ENCODE measurements at places on chromosomes 6 and 20.
A peak's percentile ranks its signal among the peaks of the same experiment; 100 is the strongest.

GRCh38 chr6:99512033-99512432 lies 3.2 kb downstream of the USP45 start:
- DNase-seq, result no peak

DNA sequence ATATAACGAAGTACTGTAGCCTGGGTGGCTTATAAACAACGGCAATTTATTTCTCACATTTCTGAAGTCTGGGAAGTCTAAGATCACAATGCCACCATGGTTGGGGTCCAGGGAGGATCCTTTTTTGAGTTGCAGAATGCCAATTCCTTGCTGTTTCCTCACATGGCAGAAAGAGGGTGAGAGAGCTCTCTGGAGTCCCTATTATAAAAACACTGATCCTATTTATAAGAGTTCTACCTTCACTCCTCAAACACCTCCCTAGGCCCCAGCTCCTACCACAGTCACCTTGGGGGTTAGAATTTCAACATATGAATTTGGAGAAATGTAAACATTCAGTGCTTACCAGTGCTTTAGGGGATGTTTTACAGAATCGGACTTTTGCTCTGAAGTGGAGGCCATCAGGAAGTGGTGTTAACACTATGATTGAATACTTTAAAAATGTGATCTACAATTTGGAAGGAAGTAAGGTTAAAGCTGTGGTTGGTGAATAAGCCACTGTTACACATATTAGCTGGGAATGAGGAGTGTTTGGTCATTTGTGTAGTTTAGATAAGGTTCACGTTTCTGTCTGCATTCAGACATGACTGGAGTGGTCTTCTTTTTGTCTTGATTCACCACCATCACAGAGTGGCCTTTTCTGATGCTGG lies 79.9 kb upstream of the SPTLC3 start:
- DNase-seq, result no peak

GRCh38 chr20:53748821-53749421 lies 155.3 kb upstream of the ZNF217 start:
- no peak for DNase-seq

GRCh38 chr6:68546620-68547019 lies 88.5 kb upstream of the ADGRB3 start:
- DNase-seq, result no peak

DNA sequence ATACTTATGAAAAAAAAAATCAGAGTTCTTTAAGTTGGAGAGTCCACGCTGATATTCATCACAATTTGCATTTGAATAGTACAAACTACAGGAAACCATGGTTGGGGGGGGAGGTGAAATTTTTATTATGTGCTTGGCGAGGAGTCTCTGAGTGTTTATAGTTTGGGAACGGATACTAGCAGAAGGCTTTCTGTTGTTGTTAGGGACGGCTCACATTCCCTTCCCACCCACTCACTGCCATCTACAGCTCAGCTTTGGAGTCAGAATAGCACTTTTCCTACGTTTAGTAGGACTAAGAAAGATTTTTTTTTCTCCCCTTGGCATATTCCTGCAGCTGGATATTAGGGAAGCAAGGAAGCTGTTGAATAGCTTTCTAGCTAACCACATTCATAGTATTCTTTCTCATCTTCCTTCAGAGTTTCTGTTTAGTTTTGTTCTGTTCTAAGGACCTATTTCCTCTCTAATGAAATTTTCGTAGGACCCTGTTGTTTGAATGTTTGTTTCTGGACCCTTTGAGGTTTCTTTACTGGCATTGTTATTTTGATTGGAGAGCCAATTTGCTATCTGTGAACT lies 235.1 kb upstream of the ZNF217 start:
- DNase-seq, result peak; percentile 26

DNA sequence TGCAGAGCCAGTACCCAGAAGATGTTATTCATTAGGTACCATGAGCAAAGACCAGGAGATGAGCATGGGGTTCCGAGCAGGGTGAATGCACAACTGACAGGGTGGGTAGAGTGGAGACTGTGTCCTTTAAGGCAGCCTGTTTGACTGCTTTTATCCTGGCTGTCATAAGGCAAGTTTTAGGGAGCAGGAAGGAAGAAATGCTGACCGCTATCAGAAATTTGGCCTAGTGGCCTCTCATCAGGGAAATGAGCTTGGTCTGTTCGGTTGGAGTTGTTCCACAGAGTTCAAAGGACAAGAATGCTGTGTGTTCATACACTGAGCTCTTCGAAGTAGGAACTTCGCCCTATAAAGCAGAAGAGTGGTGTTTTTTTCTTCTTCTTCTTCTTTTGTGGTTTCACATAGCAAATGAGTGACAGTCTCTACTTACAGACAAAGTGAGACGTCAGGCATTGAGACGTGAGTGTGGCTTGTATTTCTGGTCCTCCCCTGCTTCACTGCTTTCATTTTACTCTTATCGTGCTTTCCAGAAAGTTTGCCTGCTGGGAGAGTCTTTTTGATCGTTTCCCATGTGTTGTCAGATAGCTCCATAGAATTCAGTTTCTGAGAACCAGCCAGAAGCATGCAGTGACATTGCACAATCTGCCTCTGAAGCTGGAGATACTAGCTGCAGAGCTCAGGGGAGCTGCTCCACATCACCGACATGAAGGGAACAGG lies at the start of gene CASS4:
Gene CASS4 (plus strand): TSS at position 502 of the 714 bp plus-strand sequence. CDS start 199 bp downstream, at position 701.
- DNase-seq, result no peak

DNA sequence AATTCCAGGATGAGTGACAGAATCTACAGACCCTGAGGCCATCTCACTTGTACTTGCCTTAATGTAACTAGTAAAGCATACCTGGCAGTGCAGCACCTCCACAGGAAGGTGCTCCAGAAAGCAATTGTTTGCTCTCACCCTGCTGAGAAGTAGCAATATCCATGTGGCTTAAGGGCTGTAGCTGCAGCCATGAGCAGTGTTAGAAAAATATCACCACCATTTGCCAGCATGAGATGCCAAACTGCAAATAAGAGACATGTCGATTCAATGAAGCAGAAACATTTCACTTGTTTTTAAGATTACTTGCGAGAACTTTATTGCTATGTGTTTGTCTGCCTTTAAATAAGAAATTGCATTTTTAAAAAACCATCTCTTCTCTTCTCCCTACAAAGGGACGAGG lies 151.5 kb downstream of the PRL start:
- no peak for DNase-seq

DNA sequence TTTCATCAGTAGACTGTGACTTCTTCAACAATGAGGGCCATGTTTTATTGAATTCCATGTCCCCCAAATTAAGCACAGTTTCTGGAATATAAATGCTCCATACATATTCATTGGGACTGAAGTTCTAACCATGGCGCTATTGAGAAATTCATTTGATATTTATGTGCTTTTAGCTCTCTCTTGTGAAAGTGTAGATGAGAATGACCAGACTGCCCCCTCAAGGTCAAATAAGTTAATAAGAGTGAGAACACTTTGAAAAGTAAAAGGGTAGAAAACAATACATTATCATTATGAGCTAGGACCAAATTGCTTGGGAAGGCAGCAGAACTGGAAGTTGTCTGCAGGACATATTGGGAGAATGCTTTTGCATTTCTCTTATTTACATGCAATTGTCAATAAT lies 597.9 kb downstream of the EPM2A start:
- no peak for DNase-seq

DNA sequence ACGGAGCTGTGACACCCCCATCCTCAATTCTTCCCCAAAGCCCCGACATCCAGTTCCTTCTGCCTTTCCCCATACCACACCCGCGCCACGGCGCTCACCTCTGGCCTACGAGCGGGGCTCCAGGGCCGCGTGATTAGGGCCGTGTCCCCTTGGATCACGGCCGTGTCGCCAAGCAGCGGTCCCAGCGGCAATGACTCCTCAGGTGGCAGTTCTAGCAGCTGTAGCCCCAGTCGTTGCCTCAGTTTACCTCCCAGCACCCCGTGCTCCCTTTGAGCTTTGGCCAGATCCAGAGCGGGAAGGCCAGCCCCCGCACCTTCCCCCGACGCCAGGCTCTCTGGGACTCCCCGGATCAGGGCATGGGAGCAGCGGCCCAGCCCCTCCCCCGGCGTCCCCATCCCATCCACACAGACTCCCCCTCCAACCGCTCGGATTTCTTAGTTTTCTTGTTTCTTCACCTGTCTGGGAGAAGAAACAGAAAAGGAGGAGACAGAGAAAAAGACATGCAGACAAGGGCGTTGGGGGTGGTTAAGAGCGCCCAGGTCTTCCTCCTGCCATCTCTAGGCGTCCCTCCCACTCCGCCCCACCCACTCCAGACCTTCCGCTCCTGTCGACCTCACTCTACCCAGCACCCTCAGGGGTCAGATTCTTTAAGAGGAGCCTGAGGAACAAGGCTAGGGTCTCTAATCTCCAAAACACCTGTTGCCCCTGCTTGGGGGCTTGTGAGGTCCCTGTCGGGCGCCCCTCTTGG lies at the start of gene DDAH2:
Gene DDAH2 (minus strand): TSS at position 533 of the 748 bp plus-strand sequence. CDS start 138 bp downstream, at position 395.
- DNase-seq, result no peak

Data from spinal cord (tissue), 10 donors.